ENCODE measurements at places on chromosomes 1 and 21. TPM values are rescaled to one million over a fixed set of nuclear protein-coding genes. Genes with fewer than 3 reads are reported as not detected.

- DNase-seq: no peak
Measured at GRCh38 chr1:28144203-28145135, 32.0 kb downstream of the PTAFR start.

GRCh38 chr1:25556791-25557476 is 13.5 kb downstream of the LDLRAP1 start:
- DNase-seq: no peak

GPR157 gene
- total RNA-seq: 3.1 TPM

THEMIS2 gene
- total RNA-seq: 40.5 TPM

DNA sequence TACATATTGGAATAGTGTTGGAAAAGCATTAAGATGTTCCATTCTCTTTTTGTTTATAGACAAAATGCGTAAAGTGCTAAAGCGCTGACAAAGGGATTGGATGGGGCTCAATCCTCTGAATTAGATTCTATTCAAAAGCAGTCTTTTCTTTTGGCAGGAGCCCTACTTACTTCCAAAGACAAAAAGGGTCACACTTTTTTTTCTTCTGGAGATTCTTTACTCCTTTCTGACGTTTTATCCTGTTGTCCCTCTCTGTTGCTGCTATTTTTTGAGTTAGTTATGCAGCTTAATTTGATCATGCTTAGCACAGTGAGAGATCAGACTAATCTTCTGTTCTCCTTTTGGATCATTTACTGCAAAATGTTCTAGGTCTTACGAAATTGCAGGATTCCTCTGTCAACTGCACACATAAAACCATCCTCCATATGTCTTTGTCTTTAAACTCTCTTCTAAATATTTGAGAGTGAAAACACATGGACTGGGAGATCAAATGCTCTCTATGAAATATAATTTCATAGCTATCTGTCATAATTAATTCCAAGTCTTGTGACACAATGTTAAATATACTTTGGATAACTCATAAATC is 656.4 kb upstream of the ADGRL2 start:
- no peak for DNase-seq

HES4 gene
- 0.60 TPM for total RNA-seq

GRCh38 chr21:41730367-41730765 is 36.5 kb downstream of the RIPK4 start:
- no peak for DNase-seq

GRCh38 chr21:17730782-17731181 is 88.4 kb downstream of the C21orf91 start:
- DNase-seq: no peak

- DNase-seq: no peak
Measured at GRCh38 chr21:38322311-38322950, 65.6 kb downstream of the KCNJ15 start.

C1orf226 gene
- total RNA-seq: 0.06 TPM

CXADR gene
- 0.08 TPM for total RNA-seq

GRCh38 chr1:45994423-45994822 is 138.0 kb downstream of the PIK3R3 start:
- DNase-seq: no peak

GRCh38 chr1:221823561-221823960 is 81.7 kb upstream of the DUSP10 start:
- DNase-seq: no peak

DNA sequence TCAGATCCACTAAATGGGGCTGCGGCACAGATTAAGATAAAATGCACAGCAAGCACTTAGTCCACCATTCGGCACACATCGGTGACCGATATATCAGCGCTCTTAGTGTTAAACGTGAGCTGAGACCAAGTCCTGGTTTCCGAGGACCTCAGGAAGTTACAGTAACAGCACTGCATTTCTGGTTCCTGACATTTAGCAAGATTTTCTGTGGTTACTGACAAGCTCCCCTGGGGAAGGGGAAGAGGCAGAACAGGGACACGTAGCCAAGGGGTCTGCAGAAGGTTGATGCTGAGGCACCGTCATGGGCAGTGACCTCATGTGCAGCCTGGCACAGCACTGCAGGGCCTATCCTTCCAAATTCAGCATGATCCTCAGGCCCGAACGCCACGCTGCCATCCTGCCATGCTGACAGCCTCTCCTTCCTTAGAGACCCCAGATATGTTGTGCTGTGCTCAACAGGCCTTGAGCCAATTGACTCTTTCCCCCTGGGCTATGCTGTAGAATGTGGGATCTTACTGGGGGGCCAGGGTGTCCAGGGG is 13.4 kb upstream of the PEF1 start:
- no peak for DNase-seq

DNA sequence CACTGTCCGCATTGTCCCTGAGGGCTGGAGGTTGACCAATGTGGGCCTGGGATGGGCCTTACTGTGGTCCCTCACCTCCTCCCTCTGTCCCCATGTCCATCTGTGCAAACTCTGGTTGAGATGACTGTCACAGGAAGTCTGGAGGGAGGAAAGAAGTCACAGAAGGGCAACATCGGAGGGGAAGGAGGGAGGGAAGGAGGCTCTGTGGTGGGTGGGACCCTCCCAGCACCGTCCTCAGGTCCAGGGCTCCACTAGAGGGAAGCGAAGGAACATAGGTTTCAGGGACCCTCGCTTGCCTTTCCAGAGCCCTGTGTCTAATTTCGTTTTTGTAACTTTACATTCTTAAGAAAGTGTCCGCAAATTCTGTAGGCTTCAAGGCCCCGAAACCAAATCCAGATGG is 111.3 kb upstream of the SLC44A3 start:
- DNase-seq: no peak

DUSP23 gene
- 20.1 TPM for total RNA-seq

DNA sequence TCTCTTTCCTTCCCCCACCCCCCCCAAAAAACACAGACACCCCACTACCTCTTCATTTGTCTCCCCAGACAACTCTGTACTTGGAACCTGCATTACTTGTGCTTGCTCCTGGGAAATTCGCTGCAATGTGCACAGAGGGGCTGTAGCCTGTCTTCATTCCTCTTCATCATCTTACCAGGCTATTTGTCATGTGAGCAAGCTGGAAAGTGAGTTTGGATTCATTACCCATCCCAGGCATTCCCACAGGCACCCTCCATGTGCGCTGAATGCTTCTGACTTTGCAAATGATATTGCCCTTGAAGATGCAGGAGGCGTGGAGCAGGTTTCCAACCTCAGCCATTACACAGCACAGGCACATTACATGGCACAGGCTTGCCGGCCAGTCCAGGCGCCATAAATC is 494.9 kb downstream of the KIF26B start:
- DNase-seq: no peak

- no peak for DNase-seq
Measured at GRCh38 chr1:60065199-60065598, 8.4 kb downstream of the C1orf87 start.

SH3BGR gene
- total RNA-seq: 1.9 TPM

DNA sequence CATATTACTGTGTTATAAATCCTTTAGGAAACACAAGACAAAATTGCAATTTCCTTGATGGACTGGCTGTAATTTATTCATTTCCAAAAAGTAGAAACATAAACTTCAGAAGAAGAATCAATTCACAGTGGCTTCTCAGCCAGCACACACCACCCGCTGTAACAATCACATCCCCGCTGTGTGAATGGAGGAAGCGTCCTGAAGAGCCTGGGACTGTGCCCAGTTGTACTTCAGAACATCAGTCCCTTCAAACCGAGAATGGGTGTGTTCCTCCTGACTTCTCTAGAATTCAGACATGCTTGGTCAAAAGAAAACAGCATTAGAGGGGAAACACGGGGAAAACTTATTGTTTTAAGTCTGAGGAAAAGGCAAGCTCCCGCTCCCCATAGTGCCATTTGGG is 28.8 kb upstream of the CD84 start:
- DNase-seq: no peak

- no peak for DNase-seq
Measured at GRCh38 chr1:44659566-44659965, 14.7 kb downstream of the TMEM53 start.

GRCh38 chr1:38092256-38092655 is 45.7 kb upstream of the POU3F1 start:
- no peak for DNase-seq

PTPN22 gene
- total RNA-seq: 82.9 TPM

- DNase-seq: no peak
Measured at GRCh38 chr1:207647671-207648333, 2.9 kb downstream of the CR1L start.

WNT3A gene
- not detected for total RNA-seq

- DNase-seq: peak; percentile 37
Measured at GRCh38 chr1:183956559-183957188, 80.9 kb downstream of the COLGALT2 start.

- DNase-seq: no peak
Measured at GRCh38 chr1:162922201-162922600, 61.2 kb upstream of the CCDC190 start.

Data from activated naive CD8-positive, alpha-beta T cell treated with anti-CD3 and anti-CD28 coated beads, Interleukin-2, amount 10 ng/mL, durations not matched to agents 7 days and 5 days (primary cell).